Muscle of arm (tissue), 14 donors: ENCODE measurements at places on chromosomes 3 and 15.

DNA sequence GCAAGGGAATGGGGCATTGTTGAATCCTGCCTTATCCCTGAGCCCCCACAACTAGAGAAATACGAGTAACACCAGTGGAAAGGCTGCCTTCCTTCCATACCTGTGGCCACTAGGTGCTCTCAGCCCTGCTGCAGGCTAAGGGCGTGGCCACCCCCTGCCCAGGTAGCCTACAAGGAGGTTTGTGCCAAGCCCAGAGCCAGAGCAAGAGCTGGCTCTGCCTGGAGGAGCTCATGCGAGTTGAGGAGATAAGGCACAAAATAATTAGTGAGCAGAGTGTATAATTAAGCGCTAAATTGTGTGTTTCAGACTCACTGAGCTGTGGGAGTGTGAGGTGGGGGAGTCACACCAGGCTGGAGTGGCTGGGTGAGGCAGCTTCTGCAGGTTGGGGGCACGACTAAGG is 49.2 kb downstream of the TPRA1 start:
- DNase-seq = no peak

DNA sequence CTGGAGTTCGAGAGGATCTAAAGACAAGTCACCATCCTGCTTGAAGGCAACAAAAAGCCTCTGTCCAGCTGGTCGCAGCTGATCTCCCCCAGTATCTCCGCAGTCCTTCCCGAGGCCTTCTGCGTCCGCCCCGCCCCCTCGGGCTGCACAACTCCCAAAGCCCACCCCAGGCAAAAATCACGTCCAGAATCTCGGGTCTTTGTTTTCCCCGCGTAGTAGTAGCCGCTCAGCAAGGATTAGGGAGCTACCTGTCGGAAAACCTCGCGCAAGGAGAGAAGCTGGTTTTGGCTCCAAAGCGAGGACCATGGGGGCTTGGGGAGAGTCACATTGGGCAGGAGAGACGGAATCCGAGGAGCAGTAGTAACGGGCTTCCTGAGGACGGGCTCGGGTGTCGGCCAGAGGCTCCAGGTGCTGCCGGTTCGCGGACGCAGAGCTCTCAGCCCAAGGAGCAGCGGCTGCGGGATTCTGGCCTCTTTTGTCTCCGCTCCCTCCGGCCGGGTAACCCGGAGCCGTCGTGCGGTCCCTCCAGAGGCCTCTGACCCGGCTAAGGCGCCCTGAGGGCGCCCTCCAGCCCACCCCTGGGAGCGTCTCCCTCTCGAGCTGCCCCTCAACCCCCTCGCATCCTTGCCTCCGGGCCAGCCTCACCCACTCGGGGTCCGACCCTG is 401 bp downstream of the ZSCAN29 start:
- peak; percentile 28 for DNase-seq

GRCh38 chr15:68862415-68862814 is 41.7 kb upstream of the ANP32A start:
- no peak for DNase-seq

DNA sequence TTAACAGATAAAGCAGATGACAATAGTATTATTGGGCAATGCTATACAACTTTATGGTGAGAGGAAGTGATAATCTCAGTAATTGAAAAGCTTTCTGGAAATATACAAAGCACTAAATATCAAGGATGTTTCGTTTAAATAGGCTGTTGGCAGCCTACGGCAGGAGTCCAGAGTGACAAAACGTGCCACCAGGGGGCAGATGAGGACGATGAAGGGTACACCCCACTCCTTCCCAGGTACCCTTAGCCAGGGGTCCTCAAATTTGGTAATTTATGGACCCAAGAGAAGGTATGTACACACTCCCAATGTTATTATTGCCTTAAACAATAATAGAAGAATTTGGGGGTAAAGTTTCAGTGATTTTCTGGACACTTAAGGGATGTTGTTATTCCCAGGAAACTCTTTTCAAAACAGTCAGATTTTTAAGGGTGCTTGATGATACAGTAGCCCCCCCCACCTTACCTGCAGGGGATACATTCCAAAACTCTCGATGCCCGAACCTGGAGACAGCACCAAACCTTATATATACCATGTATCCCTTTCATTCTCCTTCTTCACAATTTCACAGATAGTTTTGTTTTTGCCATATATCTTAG is 1.4 kb upstream of the MAGEL2 start:
- DNase-seq = no peak

GRCh38 chr3:66469220-66469640 is 31.6 kb downstream of the LRIG1 start:
- DNase-seq = no peak

GRCh38 chr15:93036951-93037819 is 51.8 kb downstream of the RGMA start:
- DNase-seq = peak; percentile 85

- no peak for DNase-seq
Measured at GRCh38 chr15:66939451-66940023, 125.9 kb upstream of the SMAD3 start.

DNA sequence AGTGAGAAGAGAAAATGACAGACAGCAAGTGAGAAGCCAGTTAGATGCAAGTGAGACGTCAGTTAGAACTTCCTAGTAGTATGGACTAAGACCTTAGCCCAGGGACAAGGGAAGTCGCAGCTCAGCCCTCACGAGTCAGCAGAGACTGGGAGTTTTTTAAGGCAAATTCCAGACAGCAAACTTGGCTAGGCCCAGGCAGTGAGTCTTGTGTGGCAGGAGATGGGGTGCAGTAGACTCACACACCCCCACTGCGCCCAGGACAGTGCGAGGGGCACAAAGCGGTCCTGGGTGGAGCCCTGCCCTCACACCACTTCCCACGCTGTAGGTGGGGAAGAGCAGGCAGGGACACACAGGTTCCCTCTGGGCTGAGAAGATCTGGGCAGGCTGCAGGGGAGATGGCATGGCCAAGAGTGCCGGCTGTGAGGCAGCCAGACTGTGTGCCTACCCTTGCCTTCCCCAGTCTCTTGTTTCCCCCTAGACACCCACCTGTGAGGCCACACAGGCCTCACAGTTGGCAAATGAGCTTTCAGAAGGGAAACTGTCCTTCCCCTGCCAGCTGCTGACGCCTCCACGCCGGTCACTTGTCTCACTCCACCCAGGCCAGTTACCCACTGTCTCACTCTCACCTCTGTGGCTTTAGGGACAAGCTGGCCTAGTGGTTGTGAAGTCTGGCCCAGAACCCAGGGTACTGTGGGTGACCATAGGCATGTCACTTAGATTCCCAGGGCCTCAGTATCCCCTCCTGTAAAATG is 13.7 kb upstream of the PRKCD start:
- no peak for DNase-seq

DNA sequence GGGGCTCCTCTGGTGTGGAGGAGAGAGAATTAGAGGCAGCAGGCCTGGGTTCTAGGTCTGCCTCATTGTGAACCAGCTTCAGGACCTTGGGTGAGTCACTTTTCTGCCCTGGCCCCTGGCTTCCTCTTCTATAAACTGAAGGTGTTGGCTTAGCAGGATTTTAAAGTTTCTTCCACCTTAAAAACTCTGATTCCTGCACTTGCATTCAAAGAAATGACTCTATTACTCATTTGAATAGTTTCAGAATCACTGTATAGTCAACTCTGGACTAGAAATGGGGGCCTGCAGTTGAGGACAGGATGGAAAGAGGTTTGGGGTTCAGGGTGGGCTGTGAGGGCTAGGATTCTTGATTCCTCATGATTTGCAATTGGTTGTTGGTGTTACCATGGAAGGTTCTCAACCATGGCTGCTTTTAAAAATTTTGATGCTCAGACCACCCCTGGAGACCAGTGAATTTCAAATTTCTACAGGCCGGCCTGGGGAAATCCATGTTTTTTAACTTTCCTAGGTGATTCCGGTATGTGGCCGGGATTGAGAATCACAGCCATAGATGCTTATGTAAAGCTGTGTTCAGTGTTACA is 19.9 kb downstream of the SMAD3 start:
- no peak for DNase-seq

GRCh38 chr15:74208901-74209559 is 6.4 kb upstream of the STRA6 start:
- no peak for DNase-seq

GRCh38 chr3:112561484-112561733 is 353 bp downstream of the ATG3 start:
- DNase-seq = no peak

DNA sequence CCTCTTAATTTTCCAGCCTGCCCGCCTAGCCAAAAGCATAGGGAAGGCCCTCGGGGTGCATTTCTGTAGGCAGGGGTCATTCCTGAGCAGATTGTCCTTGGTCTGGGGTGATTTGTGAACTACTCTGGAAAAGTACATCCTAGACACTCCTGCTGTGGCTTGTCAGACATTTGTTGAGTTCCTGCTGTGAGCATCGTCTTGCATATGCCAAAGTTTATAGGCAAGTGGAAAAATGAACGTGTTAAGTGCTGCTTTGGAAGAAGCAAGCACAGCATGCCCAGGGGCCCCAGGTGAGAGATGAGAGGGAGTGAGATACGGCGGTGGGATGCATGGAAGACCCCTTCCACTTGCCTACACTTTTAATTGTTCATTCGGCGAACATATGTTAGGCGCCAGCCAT is 237.7 kb upstream of the ST8SIA2 start:
- no peak for DNase-seq

DNA sequence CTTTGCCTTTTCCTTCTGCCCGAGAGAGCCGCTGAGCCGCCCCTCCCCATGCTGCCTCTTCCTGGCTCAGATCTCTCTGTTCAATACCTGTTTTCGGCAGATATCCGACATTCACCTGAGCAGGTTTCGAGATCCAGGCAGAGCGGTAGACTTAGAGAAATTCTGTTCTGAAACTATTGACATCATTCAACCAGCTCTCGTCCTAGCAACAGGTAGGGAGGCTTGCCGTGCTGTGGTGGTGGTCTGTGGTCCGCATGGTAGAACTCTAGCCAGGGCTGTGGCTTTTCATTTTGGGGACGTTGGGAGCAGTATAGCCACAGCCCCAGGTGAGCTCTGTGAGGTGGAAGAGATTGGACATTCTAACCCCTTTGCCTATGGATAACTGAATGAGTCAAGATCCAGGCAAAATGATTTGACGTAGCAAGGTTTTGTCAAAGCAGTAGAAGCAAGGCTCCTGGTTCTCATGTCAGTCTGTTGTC is 810 bp downstream of the TMEM62 start:
- DNase-seq = no peak

- DNase-seq = no peak
Measured at GRCh38 chr3:10716964-10717363, 99.1 kb upstream of the SLC6A11 start.

DNA sequence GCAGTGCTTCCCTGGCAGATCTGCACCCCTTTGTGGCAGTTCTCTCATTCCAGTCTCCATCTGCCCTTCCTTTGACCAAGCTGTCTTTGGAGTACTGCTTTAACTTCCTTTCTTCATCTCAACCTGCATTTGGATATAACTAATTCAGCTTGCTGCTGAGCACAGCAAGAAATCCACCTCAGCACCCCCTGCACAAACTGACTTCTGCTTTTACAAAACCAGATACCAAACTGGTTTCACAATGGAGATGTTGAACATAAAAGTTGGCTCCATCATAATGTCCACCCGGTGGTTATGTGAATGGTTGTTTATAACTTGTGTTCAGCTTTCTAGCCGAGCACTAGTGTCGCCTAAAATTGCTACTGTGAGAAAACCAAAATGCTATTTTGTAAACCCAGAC is 341.1 kb upstream of the SEMA6D start:
- DNase-seq = no peak

DNA sequence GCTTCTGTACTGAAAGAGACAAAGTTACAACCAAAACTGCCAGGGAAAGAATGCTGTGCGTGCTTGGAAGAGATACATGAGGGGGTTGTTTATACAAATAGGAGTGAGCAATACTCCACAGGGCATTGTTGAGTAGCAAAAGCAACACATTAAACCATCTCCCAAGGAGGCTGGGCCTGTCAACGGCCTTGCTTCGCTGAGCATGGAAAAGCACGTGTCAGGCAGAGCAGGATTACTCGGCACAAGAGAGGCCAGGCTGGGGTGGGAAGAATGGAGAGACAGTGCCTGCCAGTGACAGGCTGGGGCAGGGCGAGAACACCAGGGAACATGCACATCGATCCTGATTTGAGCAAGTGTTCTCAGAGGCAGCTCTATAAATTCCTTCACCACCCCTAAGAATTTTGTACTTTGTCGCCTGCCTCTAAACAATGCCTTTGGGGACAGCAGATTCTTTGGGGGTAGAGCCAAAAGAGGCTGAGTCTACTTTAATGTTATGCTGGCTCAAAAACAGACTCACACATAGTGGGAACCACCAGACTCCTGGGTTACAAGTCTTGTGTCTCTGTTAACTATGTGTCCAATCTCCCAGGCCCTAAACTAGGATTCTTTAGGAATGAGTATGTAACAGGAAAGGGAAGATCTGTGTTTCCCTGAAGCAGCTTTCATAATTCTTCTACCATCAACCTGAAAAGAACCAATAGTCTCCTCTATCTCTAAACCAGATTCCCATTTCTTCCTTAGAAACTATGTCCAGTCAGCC is 67.2 kb downstream of the LIPC start:
- DNase-seq = no peak

- DNase-seq = no peak
Measured at GRCh38 chr3:146493221-146493620, 23.9 kb upstream of the PLSCR2 start.

- DNase-seq = no peak
Measured at GRCh38 chr3:182108371-182108770, 396.6 kb downstream of the SOX2 start.
